ENCODE measurements at places on chromosomes 1 and 21.
A peak's percentile ranks its signal among the peaks of the same experiment; 100 is the strongest.

GRCh38 chr1:169062152-169062551, 44.3 kb upstream of the ATP1B1 start:
- DNase-seq = no peak

DNA sequence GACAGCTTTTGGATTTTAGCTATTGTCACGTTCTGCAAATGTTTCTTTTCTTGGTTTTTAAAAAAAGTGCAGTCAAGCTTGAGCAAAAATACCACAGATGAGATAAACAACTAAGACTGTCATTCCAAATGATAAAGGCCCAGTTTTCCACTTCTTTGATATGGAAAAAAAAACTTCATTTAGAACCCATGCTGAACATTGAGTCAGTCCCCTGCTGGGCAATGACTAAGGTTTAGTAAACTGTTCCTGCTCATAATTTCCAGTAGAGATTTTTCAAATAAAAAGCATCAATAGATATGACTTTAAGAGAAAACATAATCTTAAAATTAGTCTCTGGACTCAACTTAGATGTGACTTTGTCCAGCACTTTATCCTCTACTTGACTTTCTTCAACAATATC, 167.9 kb upstream of the C8B start:
- DNase-seq = no peak

GRCh38 chr1:97063532-97063931, 341.9 kb downstream of the PTBP2 start:
- no peak for DNase-seq

DNA sequence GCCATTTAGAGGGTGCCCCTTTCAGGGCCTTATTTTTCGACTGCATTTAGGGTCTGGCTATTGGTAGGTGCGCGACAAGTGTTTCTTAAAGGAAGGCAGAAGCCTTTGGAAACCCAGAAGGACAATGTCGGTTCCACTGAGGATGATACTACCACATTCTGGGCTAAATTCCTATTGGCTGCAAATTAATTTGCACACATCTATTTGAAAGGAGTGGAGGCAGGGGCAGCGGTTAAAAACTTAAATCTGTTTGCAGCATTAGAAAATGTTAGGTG, 1.1 kb downstream of the PATJ start:
- DNase-seq = no peak

DNA sequence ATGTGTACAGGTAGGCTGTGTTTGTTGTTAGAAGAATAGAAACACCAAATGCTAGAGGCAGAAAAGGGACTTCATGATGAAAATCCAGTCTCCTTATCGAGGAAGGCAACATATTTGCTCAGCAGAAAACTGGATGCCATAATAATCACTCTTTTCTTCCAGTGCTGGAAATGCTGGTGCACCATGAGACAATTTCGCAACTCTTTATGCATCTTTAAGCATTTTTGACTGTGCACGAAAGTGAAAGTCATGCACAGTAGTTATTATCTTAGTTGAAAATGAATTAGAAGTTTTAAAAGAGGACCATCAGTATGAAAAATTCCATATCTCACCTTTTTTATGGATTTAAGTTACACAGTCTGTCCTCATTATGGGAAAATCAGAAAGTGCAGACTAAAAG, 29.1 kb downstream of the SMYD2 start:
- no peak for DNase-seq

- DNase-seq = no peak
Measured at GRCh38 chr1:109027841-109028240, 14.1 kb downstream of the WDR47 start.

DNA sequence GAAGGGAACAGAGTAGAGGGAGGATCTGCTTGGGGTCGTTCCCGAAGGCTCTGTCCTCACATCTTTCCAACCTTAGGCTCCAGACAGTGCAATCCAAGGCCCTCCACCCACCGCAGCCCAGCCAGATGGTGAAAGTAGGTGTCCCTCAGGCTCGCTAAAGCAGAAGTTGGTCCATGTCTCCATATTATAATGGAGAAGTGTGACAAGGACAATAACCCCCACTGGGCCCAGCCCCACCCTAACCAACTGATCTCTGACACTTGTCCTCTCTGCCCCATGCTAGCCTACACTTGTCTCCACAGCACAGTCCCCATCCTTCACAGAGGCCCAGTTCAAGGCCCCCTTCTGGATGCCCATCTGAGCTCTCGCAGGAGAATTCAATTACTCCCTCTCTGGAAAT, 48.7 kb downstream of the DMAP1 start:
- no peak for DNase-seq

DNA sequence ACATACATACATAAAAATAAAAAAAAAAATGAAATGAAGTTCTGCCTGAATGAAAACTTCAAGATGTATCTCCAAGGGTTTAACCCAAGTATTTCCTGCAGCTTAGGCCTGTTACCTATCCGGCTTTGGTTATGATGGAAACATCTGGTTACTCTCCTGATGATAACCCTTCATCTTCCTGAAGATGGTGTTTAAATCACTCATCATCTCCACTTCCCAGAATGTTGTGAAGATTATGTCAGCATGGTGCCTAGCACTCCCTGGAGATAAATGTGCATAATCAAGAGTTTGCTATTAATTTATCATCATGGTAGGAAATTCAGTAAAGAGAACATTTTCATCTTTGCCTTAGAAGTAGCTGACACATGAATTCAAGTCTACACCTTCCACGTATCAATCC, 52.9 kb upstream of the ZNF326 start:
- no peak for DNase-seq

GRCh38 chr1:93658188-93658587, 23.4 kb downstream of the BCAR3 start:
- DNase-seq = no peak

GRCh38 chr1:178470411-178470960, 26.3 kb downstream of the CLEC20A start:
- no peak for DNase-seq

- no peak for DNase-seq
Measured at GRCh38 chr1:233406994-233407631, 79.6 kb downstream of the MAP3K21 start.

- DNase-seq = peak; percentile 9
Measured at GRCh38 chr21:43208561-43209332, 39.9 kb downstream of the CRYAA start.

- no peak for DNase-seq
Measured at GRCh38 chr1:26530895-26531598, 1.5 kb downstream of the RPS6KA1 start.

GRCh38 chr1:96987186-96987703, 265.7 kb downstream of the PTBP2 start:
- no peak for DNase-seq
